ENCODE measurements at places on chromosomes 12 and 14.

DNA sequence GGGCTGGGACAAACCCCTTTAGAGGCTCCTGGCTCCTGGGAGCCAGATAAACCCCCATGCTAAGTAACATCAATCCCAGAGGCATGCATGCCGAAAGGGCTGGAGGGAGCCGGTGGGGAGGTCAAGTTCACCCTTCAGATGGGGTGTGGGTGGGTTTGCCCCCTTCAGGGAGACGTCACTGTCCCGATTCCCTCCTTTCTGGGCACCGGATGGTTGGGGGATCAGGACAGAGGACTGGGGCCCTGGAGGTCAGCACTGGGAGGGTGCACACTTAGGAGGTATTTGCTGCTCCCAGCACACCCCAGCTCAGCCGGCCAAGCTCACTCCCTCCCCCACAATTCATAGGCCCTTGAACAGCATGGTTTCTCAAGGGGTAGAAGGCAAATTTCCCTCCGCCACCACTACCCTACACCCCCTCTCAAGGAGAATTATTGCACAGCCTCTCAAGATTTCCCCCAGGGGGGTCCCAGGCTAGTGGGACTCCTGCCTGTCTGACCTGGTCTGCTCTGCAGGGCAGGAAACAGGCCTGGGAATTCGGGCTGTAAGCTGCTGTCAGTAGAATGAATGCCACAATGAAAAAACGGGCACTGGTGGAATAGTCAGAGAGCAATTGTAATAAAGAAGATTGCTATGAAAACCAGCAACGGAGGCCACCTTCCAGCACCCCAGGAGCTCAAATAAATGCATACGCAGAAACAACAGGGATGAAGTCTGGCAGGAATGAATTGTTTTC lies 63.5 kb downstream of the GALNT16 start:
- no peak for DNase-seq

DNA sequence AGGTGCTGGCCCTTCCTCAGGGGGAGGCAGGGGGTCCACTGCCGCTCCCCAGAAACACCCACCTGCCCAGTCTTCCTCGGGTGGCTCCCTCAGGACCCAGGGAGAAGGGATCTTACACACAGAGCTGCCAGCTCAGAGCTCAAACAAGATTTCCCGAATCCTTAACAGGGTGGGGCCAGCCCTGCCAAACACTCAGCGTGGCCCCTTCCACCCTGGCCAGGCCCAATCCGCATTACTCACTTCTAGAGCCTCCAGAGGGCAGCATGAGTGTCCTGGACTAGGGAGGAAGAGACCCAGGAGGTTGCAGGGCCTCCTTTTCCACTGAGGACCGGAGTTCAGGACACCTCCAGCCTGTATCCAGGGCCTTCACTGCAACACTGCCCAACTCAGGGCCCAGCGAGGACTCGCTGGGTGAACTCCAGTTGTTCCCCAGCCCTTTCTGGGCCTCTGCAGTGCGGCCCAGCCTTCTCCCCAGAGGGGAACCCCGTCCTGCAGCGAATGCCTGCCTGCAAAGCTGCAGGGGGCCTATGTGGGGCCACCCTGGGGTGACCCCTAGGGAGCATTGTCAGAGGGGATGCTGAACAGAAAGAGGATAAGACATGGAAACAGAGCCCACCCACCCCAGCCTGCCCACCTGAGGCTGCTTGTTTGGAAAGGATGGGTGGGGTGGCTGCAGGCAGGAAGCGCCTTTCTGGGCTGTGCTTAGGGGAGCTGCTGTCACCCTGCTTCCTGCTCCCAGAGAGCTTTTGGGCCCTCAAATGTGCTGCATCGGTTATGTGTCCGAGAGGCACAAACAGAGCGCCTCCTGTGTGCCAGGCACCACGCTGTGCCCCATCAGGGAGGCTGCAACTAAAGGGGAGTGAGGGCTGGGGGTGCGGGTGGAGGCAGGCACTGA lies 43.8 kb downstream of the CCNK start:
- peak; percentile 84 for DNase-seq

GRCh38 chr12:108565976-108566375 lies 3.6 kb downstream of the ISCU start:
- peak; percentile 64 for DNase-seq

DNA sequence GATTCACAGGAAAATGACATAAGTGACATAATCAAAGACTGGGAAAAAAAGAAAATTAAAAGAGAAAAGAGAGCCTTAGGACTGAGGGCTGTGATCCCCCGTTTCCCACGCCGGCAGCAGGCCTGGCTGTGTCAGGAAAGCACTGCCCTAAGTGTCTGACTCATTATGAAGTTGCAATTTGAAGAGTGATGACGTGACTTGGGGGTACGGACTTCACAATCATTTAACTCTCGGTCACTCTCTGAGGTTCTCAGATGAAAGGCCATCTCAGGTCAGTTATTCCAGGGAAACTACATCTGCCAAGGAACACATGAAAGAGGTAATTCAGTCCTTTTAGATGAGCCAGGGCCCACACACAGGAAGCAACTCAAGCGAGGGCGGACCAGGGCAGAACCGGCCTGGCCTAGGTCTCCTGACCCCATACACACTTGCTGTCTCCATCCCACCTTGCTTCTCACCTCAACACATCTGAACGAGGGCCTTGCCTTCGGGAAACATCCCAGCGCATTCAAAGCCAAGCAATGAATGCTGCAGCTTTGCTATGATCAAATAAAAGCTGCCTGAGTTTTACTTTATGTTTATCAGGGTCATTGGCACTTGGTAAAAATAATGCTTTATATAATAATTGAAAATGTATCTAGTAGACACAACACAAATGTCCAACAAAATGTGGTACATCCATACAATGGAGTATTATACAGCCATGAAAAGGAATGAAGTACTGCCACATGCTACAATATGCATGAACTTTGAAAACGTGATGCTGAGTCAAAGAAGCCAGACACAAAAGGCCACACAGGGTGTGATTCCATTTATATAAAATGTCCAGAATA lies 2.7 kb downstream of the SSH1 start:
- peak; percentile 94 for DNase-seq

DNA sequence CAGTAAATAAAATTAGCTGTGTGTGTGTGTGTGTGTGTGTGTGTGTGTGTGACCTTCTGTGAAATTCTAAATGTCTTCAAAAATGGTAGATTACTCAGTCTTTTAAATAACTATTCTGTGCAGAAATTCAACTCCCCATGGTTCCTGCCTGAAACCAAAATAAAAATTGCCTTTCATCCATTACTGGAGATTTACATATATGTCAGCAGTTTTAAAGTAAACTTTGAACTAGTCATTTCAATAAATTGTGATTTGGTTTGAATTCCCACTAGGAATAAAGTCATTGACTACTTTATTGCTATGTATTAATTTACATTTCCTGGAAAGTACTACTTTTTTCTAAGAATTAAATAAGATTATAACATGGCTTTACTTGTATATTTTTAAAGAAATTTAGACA lies 5.3 kb downstream of the ELK3 start:
- no peak for DNase-seq

DNA sequence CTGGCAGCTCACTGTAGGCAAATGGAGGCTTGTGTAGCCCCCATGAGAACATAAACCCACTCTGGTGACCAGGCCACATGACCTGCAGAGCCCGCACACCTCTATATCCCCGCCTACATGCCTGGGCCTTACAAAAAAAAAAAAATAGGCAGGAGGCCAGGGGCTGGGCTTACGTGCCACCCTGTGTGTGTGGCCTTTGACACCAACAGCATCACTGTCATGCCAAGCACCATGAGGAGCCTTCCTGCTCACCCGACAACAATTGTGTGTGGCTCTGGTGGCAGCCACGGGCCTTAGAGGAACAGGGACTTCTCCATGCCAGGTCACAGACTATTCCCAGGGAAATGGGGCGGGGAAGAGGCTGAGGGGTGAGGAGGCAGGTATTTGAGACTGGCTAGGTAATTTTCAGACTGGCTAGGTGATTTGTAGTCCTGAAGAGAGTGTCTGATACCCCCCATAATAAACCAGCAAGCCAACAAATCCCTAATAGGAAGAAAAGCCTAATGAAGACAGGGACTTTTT lies 140.0 kb downstream of the DPF3 start:
- no peak for DNase-seq

DNA sequence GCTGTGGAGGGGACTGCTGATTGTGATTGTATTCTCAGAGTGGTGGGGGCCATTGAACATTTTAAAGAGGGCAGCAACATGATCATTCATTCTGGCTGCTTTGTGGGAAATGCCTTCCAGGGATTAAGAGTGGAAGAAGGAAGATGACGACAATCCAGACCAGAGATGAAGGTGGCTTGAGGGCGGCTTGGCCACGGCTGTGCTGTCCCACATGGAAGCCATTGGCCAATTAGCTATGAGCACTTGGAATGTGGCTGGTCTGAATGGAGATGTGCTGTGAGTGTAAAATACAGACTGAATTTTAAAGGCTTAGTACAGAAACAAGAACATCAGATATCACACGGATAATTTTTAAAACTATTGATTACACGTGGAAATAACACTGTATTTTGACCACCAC lies 19.2 kb upstream of the SLC10A1 start:
- no peak for DNase-seq

DNA sequence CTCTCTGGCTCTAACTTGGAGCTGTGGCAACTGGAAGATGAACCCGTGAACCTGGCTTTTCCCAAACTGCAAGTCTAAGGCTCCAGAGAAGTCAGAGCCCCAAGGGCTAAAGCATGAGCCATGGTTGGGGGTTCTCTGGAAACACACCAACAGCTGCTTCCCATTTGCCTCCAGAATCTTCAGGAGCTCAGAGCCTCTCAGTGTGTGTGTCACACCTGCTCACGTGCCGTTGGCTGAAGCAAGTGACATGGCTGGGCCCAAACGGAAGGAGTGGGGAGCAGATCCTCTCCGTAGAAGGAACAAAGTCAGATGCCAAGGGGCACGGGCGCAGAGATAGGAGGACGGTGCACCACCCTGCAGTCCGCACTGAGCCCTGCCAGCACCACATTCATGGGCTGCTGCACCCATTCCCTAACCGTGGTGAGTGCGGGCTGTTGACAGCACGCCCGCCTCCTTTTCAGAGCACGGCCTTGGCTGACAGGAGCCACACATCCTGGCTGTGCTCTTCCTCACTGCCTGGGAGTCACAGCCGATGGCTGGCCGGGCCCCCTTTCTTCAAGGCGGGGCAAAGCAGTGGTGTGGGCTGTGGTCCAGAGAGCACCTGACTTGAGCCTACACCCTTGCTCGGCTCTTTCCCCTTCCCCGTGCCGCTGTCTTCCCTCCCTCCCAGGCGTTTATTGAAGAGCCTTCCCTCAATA lies 16.6 kb upstream of the TRAF3 start:
- DNase-seq, result no peak

DNA sequence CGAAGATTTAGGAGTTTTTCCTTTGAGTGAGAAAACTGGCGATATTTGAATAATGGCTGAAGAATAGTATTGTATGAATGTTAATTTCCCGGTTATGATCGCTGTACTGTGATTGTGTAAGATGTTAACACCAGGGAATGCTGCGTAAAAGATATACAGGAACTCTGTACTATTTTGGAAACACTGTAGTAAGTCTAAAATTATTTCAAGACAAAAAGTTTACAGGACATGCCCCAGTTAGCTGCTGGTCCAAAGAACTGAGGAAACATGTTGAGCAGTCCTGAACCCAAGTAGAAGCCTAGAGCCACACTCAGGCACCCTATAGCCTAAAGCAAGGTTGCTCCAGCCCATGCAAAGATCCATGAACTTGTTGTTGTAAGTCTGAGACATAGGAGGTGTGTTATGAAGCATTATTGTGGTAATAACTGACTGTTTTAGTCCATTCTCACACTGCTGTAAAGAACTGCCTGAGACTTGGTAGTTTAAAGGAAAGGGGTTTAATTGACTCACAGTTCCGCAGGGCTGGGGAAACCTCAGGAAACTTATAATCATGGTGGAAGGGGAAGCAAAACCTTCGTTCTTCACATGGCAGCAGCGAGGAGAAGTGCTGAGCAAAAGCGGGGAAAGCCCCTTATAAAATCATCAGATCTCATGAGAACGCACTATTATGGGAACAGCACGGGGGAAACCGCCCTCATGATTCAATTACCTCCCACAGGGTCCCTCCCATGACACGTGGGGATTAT lies 99.8 kb upstream of the RESF1 start:
- no peak for DNase-seq

GRCh38 chr12:117986705-117987469 lies 18.1 kb upstream of the KSR2 start:
- DNase-seq, result peak; percentile 32

DNA sequence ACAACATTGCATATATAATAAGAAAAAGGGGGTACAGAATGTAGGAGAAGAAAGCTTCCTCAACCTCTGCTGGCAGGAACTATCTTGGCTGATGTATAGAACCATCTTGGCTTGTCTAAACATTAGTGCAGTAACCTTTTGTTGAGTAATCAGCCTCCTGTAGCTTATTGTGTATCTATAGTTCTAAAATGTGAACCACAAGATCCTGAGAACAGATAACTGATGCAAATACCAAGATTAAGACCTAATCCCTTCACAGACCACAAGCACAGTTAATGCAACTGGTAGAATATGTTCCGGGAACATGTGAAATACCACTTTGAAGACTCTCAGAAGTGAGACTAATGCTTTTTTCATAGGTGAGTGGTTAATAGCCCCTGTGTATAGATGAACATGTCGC lies 50.7 kb upstream of the KCNC2 start:
- no peak for DNase-seq

GRCh38 chr12:3137268-3137781 lies 60.1 kb downstream of the TSPAN9 start:
- peak; percentile 14 for DNase-seq

GRCh38 chr12:114440270-114441038 lies 34.5 kb upstream of the TBX5 start:
- no peak for DNase-seq

DNA sequence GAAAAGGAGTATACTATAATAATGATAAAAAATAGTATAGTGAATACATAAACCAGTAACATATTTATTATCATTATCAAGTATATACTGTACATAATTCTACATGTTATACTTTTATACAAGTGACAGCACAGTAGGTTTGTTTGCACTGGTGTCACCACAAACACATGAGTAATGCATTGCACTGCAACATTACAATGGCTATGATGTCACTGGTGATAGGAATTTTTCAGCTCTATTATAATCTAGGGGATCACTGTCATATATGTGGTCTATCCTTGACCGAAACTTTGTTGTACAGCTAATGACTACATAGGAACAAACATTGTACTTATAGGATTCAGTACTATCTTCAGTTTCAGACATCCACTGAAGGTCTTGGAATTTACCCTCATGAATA lies 165.8 kb upstream of the SYT1 start:
- peak; percentile 28 for DNase-seq

DNA sequence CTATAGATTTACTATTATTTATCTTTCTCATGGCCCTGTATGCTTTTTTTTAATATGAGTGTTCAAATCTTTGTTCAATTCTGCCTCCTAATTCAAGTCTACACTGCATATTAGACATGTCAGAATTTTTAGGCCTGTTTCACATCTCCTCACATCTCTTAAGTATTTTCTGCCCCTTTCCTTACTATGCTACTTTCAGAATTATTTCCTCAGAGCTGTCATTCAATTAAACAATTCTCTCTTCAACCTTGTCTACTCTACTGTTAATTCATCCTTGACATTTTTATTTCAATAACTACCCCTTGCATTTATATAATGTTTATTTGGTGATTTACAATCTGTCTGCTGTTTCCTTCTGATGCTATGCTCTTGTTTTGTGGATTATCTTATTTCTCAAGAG lies 91.1 kb downstream of the CAPZA3 start:
- DNase-seq, result no peak
